ENCODE measurements at places on chromosomes 2 and 18. TPM values are rescaled to one million over a fixed set of nuclear protein-coding genes. Genes with fewer than 3 reads are reported as not detected.
A peak's percentile ranks its signal among the peaks of the same experiment; 100 is the strongest.

NEU4 gene
- total RNA-seq = not detected

TGFA gene
- not detected for total RNA-seq

DNA sequence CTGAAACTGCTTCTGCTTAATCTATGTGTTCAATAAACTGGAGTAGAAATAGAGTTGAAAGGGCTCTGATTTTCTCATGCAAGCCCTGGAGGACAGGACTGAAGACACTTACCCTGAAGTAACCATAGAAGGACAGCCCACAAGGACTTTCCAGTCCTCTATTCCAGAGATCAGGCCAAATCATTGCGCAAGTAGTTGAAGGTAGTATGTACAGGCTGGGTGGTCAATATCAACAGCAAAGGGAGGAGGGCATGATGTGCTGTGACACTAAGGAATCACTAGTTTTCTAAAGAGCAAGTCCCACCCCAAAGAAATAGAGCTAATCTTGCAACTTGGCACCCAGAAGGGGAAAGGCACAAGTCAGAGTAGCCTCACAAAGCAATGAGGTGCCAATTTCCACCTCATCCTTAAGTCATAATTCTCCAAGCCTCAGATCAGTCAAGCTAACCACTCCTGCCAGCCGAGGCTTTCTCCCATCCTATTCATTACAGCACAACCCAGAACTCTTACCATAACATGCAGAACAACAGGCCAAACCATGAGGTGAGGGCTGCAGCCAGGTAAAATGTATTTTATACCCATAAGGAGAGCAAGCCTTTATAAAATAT, 533.5 kb downstream of the TNS1 start:
- DNase-seq = no peak

DNA sequence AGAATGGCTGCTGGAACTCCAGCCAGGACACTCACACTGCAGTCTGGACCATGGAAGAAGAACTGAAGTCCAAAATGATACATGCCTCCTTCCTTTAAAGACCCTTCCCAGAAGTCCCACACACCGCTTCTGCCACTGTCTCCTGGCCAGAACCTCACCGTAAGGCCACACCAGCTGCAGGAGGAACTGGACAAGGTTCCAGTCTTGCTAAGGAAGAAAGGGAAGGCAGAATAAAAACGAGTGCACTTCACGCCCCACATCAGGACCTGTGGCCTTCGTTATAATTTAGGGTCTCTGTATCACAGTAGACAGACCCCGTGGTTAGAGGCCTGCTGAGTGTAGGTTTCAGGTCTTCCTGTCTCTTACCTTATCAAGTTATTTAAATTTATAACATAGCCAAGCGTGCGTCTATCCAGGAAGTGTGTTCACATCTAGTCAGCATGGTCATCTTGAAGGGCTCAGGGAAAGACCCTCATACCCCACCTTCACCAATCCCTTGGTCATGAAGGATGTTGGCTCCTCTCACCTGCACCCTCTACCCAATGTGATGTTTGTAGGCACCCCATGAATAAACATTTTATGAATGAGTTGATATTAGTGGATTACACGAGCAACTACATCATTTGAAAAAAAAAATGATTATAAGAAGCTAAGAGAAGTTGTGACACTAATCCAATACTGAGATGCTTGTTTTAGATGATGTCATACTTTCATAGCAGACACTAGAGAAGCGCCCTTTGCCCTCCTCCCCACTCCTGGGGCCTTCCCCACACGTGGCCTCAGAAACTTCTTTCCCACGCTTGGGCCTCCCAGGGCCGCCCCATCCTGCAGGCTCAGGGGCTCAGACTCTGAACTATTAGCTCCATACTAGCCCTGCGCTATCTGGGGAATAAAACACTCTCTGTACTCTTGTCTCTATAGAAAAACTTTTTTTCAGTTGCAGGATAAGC, 157.6 kb downstream of the FAM210A start:
- no peak for DNase-seq

GRCh38 chr18:64650068-64650467, 501.2 kb upstream of the LINC00305 start:
- no peak for DNase-seq

GRCh38 chr18:58146099-58146498, 102.1 kb downstream of the NEDD4L start:
- DNase-seq = no peak

- no peak for DNase-seq
Observed at GRCh38 chr2:26801328-26801727, 15.5 kb downstream of the CENPA start.

- DNase-seq = no peak
Observed at GRCh38 chr18:62512996-62513395, 9.8 kb upstream of the ZCCHC2 start.

- DNase-seq = peak; percentile 60
Observed at GRCh38 chr2:63692002-63692606, 103.3 kb downstream of the MDH1 start.

- DNase-seq = peak; percentile 55
Observed at GRCh38 chr2:10530607-10531239, 82.6 kb upstream of the ODC1 start.

DNA sequence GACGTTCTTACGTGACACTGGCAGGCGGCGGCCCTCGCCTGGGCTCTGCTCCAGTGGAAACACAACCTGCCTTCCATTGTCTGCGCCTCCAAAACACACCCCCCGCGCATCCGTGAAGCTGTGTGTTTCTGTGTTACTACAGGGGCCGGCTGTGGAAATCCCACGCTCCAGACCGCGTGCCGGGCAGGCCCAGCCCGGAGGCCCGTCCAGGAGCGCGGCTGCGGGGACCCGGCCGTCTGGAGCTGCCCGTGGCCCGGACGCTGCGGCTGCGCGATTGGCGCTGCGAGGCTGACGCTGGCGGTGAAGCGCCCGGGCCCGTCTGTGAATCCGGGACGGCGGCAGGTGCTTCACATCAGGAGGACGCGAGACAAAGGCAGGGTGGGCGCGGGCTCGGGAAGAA, 670.3 kb upstream of the SALL3 start:
- no peak for DNase-seq

DNAJC5G gene
- not detected for total RNA-seq

HRH4 gene
- total RNA-seq = under 0.01 TPM

DNA sequence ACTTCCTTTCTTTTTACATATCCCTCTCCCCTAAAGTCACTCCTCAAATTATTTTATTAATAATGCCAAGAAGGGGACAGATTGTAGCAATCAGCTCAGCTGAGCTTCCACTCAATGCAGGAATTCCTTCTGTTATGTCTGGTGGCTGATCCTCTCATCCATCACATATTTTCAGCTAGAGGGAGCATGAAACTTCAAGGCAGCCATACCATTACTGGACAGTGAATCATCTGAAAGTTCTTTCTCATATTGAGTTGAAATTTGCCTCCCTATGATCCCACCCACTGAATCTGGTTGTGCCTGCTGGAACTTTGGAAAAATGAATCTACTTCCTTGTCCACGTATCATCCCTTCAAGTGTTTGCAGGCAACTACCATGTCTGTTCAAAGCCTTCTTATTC, 11.2 kb downstream of the ZNF385B start:
- DNase-seq = peak; percentile 50

- no peak for DNase-seq
Observed at GRCh38 chr2:47401789-47402554, 984 bp upstream of the MSH2 start.

GRCh38 chr2:18282026-18282425, 278.4 kb downstream of the RDH14 start:
- DNase-seq = no peak

DNA sequence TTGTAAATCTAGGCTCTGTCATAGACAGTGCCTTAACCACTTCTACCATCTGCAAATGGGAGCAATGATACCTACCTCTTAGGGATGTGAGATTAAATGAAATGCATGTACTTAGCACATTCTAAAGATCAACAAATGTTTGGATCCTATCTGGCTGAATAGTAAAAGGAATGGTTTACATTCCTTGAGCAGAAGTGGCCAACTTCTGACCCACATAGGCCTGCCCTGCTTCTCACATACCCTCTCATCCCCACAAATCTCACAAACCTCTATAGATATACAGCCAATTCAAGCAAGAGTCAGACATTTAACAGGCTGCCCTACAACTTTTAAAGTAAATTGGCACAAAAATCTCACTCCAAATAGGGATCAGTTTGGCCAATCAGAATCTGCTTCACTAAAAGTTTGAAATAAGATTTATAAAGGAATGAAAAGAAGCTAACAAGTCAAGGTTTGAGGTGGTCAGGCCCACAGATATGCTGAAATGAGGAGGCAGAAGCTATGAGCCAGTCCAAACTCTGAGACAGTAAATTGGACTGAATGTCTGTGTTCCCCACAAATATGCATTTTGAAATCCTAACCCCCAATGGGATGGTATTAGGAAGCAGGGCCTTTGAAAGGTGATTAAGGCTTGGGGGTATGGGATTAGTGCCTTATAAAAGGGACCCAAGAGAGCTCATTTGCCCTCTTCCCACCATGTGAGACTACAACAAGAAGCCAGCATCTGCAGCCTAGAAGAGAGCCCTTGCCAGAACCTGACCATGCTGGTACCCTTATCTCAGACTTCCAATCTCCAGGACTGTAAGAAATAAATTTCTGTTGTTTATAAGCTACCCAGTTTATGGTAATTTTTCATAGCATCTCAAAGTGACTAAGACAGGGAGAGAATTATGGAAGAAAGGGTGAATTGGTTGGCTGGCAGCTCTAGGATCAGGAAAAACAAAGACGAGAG, 227.8 kb upstream of the RBMS1 start:
- no peak for DNase-seq

TCF23 gene
- not detected for total RNA-seq

POTEI gene
- total RNA-seq = not detected

- no peak for DNase-seq
Observed at GRCh38 chr2:238352361-238352760, 32.0 kb downstream of the TRAF3IP1 start.

DNA sequence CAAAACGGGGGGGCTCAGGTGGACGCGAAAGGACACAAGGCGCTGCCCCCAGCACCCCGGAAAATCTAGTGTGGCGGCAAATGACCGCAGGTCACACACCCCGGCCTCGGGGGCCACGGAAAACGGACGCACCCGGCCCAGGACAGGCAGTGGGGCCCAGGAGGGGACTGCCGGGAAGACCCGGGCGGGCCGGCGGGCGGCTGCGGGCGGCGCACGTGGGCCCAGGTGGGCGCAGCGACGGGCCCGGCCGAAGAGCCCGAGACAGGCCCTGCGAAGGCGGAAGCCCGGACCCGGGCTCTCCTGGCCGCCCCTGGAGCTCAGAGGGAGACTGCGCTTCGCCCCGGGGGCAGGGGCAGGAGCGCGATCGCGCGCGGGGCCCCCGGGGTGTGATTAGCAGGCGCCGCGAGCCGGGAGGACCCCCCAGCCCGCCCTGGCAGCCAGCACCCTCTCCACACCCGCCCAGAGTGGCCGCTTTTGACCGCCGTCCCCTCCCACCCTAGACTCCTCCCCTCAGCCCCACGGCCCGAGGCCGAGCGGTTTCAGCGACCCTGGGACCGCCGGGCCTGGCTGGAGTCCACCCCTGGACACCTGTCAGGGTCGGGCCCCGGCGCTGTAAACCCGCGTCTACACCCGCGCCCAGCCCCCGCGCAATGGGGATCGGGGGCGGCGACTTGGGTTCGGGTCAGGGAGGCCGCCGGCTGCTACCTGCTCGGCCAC, 773 bp downstream of the MBP start:
- DNase-seq = peak; percentile 75

THOC1 gene
- 52.5 TPM for total RNA-seq

CNDP1 gene
- total RNA-seq = not detected

DNA sequence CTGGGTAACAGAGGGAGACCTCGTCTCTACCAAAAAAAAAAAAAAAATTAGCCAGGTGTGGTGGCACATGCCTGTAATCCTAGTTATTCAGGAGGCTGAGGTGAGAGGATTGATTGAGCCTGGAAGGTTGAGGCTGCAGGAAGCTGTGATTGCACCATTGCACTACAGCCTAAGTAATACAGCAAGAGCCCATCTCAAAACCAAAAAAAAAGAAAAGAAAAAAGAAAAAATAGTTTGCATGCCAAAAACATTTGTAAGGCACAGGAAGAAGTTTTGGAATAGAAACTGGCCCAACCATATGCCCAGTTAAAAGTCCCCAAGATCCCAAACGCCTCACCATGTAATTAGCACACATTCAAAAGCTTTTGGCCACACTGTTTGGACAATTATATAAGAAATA, 13.4 kb upstream of the ACOXL start:
- no peak for DNase-seq
